ENCODE measurements at places on chromosomes 4 and X. TPM values are rescaled to one million over a fixed set of nuclear protein-coding genes. Genes with fewer than 3 reads are reported as not detected.

Gene SFRP2
- total RNA-seq: not detected

DNA sequence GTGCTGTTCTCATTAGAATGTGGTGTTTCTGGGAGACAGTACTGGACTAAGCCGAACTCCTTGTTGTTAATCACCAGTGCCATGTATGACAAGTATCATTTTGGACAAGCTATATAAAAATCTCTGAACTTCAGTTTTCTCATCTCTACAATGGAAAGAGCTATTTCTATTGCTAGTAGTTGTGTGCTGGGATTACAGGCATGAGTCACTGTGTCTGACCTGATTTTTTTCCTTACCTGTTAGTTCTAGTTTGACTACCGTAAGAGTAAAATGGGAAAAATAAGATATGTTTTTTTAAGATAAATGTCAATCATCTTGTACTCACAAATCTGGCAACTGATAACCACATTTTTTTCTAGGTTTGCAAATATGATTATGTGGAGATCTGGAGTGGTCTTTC, 192.3 kb downstream of the TLL1 start:
- DNase-seq: no peak

GRCh38 chr4:38415682-38416081, 248.3 kb upstream of the KLF3 start:
- DNase-seq: no peak

- DNase-seq: peak; percentile 47
These were observed 2497.3 kb downstream of the ARAP2 start for GRCh38 chr4:33746979-33747378.

- DNase-seq: peak; percentile 52
These were observed 70.6 kb downstream of the TMEM144 start for GRCh38 chr4:158280856-158281255.

Gene TTC29
- total RNA-seq: 0.19 TPM

- peak; percentile 98 for DNase-seq
These were observed 315.5 kb downstream of the CAMK2D start for GRCh38 chr4:113446019-113446418.

- DNase-seq: no peak
These were observed 5.5 kb upstream of the ING2 start for GRCh38 chr4:183499389-183499788.

GRCh38 chr4:173380987-173381386, 10.2 kb downstream of the SAP30 start:
- no peak for DNase-seq

DNA sequence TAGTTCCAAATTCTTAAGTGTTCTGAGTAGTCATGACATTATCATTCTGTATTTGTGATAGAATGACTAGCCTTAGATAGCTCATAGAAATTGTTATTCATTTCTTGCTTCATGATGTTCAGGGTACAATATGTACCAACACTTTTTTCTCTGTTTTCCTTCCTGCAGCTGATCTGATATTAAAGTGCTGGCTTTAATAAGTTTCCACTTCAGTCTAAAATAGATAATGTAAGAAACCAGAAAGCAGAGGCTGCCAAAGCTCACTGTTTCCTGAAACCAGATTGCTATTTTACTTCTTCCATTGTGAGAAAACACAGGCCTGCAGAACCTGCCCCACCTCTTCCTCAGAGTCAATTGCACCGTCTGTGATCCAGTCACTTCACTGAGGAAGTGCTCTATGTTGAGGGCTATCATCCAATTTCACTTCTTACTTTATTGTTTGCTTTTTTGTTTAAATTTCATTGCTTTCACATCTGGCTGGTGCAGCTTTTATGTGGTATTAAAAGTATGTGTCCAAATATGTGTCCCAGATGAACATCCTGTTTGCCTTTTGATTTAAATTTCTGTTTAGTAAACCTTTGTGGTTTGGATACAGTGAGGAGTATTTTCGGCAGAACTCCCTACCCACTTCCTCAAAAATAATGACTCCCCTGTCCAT, 652.1 kb downstream of the ANKRD50 start:
- peak; percentile 86 for DNase-seq

- peak; percentile 22 for DNase-seq
These were observed 128.5 kb downstream of the LARP7 start for GRCh38 chr4:112765317-112765974.

GRCh38 chrX:150212672-150213480, 150.2 kb upstream of the MAMLD1 start:
- no peak for DNase-seq

DNA sequence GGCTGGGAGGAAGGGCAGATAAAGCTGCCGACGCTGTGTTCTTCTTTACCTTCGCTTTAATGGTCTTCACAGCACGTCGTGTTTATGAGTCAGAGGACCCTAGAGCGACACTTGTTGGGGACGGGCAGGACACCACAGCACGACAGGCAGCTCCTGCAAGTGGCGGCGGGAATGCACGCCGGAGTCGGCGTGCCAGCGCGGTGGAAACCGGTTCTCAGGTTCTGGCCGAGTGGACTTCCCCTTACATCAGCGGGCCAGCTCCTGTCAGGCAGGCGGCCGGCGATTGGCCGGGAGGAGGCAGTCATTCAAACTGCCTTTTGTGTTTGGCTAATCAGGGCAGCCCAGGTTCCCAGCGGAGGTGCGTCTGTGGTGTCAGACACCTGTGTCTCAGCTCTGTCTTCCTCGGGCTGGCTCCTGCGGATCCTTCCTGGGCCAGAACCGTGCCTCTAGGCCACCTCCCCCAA, 150.9 kb downstream of the SHROOM3 start:
- no peak for DNase-seq

GRCh38 chr4:51884606-51885005, 41.7 kb downstream of the DCUN1D4 start:
- DNase-seq: no peak

GRCh38 chr4:160877087-160877790, 1286.6 kb downstream of the FSTL5 start:
- DNase-seq: peak; percentile 87

Gene FGF2
- total RNA-seq: 14.6 TPM

Gene NLGN4X
- total RNA-seq: not detected

DNA sequence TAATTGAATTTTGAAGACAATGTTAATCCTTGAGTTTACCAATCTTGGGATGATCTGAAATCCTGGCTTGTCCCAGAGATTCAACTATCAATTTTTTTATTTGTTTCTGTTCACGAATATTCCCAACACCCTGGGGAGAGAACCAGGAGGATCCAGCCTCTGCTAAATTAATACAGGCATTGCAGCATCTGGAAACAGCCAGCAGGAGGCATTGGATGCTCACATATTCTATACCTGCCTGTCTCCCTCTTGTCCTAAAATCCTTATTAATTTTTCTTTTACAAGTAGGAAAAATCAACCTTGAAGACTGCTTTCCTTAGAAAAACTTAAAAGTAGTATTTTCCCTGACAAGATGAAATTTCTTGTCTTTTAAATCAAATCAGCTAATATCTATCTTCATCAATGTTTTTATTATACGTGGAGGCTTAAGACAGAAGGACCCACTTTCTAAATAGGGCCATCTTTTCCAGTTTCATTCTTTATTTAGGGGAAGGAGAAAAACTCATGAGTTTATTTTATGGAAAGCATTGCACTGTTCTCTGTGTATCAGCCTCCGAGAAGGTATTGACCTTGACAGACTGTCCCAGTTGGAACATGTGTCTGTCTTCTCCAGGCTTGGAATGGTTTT, 102.4 kb downstream of the CLNK start:
- peak; percentile 57 for DNase-seq

Gene NEUROG2
- total RNA-seq: 0.06 TPM

Gene CITED1
- 0.17 TPM for total RNA-seq

Gene FAM184B
- total RNA-seq: not detected

DNA sequence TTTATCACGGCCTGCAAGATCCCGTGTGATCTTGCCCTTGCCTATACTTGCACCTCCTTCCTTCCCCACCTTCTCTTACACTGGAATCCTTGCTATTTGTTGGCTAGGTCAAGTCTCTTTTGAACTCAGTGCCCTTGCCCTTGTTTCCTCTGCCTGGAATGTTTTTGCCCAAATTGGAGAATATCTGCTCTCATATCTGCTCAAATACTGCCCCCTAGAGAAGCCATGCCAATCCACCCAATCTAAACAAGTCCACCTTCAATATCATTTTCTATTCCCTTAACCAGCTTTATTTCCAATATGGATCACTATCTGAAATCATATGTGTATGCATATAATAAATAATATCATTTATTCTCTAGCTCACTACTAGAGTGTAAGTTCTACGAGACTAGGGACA, 1044.2 kb upstream of the FTHL17 start:
- peak; percentile 1 for DNase-seq

GRCh38 chr4:10732235-10732913, 47.8 kb upstream of the CLNK start:
- DNase-seq: no peak

GRCh38 chr4:23384741-23385140, 505.1 kb downstream of the PPARGC1A start:
- peak; percentile 49 for DNase-seq

Gene MAML3
- 0.19 TPM for total RNA-seq

DNA sequence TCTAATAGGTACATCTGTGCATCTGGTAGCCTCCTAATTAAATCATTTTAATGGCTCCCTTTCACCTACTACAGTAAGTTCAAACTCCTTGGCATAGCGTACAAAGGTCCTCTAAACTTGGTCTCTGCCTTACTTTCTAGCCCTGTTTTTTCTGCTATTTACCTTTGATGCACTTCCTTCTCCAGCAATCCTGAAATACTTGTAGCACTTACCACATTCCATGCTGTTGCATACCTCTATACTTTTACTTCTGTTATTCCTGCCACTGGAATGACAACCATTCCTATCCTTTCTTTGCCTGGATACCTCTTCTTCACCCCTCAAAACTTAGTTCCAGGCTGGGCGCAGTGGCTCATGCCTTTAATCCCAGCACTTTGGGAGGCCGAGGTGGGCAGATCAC, 56.6 kb upstream of the LHFPL1 start:
- DNase-seq: no peak

DNA sequence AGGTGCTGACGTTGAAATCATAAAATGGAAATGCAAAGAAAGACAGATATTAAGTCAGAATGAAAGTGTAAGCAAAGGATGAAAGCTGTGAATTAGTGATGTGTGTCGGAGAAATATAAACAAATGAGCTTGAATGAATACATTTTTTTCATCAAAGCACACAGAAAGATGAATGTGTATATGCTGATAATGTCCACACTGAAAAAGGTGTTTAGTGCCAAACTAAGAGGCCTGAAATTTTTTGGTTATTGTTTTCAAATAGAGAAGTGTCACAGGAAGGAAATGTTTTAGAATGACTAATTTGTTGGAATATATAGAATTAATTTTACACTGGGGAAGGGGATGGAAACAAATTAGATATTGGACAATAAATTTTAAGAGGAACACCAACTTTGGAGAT, 1217.6 kb downstream of the PCDH18 start:
- DNase-seq: no peak

- DNase-seq: no peak
These were observed 176.1 kb downstream of the AASDH start for GRCh38 chr4:56211202-56211601.

DNA sequence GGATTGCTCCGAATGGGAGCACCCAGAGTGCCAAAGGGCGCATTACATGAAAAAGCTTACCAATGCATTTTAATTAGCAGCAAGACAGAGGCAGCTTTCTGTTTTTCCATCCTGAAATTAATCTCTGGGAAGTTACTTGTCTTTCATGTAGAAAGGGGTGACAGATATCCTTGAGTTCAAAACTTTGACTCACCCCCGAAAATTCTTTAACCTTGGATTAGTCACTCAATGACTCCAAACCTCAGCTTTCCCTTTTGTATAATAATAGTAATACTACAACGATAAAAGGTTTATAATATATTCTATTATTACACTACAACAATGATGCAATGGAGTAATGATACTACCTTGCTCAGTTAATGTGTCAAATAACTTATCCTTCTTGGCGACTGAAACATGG, 126.3 kb downstream of the ADAMTS3 start:
- no peak for DNase-seq

Gene SMIM31
- total RNA-seq: not detected

GRCh38 chrX:7191681-7192110, 43.7 kb upstream of the PUDP start:
- no peak for DNase-seq

- DNase-seq: no peak
These were observed 117.3 kb downstream of the NKX6-1 start for GRCh38 chr4:84381759-84382158.

- DNase-seq: no peak
These were observed 69.6 kb downstream of the SPANXN4 start for GRCh38 chrX:143095321-143095720.

- DNase-seq: no peak
These were observed 34.3 kb downstream of the FGFRL1 start for GRCh38 chr4:1045595-1046201.

- DNase-seq: no peak
These were observed 300.7 kb downstream of the USP46 start for GRCh38 chr4:52358366-52358765.

Gene AFP
- not detected for total RNA-seq

DNA sequence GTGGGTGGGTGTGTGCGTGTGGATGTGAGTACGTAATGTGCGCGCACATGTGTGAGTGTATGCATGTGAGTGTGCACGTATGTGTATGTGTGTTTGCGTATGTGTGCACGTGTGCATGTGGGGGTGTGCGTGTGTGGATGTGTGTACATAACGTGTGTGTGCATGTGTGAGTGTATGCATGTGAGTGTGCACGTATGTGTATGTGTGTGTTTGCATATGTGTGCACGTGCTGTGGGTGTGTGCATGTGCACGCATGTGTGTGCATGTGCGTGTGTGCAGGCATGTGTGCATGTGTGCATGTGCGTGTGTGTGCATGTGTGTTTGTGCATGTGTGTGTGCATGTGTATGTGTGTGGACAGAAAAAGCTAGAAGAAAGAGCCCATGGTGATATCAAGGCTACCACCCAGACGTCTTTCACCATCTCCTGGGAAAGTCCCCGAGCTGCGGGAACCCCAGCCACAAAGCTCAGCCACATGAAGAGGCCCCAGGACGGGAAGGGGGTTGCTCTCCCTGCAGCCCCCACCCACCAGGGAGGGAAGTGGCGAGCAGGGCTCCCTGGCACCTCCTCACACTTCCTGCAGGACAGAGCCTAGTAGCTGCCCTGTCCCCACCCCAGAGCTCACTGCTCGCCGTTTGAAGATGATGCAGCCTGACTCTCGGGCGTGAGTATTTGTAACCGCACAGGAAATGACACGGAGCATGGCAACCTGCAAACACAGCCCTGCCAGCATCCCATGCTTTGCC, 108.3 kb downstream of the DCTD start:
- DNase-seq: no peak

Gene IQCM
- total RNA-seq: not detected

DNA sequence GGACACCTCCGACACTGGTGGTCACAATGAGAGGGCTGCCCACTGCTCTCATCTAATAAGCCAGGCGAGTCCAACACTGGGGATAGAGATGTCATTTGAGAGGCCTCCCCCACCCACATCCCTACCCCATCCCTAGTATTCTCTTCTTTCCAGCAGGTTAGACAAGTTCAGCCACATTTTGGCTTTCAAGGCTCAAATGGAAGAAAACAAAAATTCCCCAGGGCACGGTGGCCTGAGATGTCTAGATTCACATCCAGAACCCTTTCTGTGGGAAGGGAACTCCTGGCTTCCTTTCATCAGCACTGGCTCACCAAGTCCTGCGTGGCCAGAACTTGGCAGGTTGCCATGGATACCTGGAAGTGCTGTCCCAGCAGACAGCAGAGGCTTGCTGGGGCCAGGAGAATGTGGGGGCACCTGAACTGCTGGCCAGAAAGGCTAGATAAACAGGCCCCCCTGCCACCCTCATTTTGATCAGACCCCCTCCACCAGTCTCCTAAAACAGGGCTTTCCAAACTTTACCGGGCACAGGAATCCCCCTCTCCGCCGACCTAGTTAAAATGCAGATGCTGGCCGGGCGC, 1.3 kb upstream of the NYX start:
- no peak for DNase-seq

Gene FAM53A
- total RNA-seq: 11.1 TPM

Gene ZCCHC18
- total RNA-seq: 0.64 TPM
